NCI-H524 treated with DMSO at 0.1 percent for 48 hours (cell line): ENCODE measurements at places on chromosomes 4 and X.

GRCh38 chr4:164169591-164169990 lies 584.3 kb upstream of the SMIM31 start:
- no peak for DNase-seq

- DNase-seq, result peak; percentile 83
Observed at GRCh38 chrX:10622197-10622596, 1.8 kb upstream of the MID1 start.

GRCh38 chrX:68685685-68686084 lies 38.2 kb downstream of the STARD8 start:
- DNase-seq, result no peak

GRCh38 chr4:170162416-170162815 lies 72.7 kb upstream of the AADAT start:
- DNase-seq, result no peak

GRCh38 chrX:24494647-24495075 lies 29.6 kb downstream of the PDK3 start:
- no peak for DNase-seq

GRCh38 chr4:48651914-48652313 lies 128.2 kb downstream of the FRYL start:
- DNase-seq, result no peak

DNA sequence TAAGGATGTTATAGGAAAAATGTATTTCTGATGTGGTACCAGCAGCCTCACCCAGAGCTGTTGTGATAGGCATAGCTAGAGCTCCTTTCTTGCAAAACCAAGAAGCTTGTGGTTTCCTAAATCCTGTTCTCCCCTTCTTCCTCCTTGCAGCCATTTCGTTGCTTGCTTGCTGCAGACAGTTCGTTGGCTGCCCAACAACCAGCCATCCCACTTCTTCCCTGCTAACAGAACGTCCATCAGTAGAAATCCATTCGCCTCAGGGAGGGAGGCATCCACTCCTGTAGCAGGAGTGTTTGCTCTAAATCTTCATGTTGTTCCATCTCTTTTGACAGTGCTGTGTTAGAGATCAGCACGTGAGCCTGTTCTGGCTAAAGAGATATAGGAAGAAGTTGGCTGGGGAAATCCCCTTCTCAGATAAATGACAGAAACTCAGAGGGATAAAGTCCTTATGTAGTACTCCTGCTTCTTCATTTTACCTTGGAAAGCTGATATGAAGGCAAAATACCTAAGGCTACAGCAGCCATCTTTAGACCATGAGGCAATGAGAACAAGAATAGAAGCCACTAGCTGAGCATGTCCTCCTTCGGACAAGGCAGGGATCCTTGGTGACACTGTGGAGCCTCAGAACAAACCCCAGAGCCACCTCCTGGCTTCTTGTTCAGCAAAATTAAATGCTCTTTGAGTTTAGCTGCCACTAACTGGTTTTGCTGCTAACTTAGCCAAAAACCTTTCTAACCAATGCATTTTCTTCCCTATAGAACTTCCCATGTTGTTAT lies 68.4 kb upstream of the RELL1 start:
- no peak for DNase-seq

DNA sequence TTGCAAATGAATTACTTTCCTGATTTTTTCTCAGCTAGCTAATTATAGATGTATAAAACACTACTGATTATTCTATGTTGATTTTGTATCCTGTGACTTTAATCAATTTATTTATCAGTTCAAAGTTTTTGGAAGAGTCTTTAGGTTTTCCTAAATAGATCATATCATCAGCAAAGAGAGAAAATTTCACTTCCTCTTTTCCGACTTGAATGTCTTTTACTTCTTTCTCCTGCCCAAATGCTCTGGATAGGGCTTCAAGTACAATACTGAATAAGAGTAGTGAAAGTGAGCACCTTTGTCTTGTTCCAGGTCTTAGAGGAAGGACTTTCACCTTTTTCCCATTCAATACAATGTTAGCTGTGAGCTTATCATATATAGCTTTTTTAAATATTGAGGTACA lies 417.9 kb downstream of the PDGFC start:
- no peak for DNase-seq

DNA sequence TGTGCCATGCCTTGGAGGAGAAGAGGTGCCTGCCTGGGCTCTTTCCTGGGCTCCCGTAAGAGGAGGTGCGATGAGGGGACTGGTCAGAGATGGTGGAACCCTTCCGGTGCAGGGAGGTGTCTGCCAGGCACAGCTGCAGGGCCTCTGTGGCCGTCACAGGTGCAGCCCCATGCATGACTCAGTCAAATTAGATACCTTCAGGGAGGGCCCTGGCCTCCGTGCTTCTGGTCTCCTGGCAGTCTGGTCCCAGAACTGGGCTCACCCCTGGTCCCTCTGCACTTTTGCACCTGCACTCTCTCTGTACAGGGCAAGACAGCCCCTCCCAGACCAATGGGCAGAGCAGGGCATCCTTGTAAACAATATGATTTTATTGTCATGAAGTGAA lies 49.9 kb upstream of the LRPAP1 start:
- DNase-seq, result no peak

- DNase-seq, result no peak
Observed at GRCh38 chr4:81790477-81790876, 318.8 kb upstream of the RASGEF1B start.

GRCh38 chrX:19625612-19626011 lies 110.3 kb upstream of the MAP3K15 start:
- no peak for DNase-seq

GRCh38 chrX:53088136-53088974 lies 5.6 kb upstream of the KANTR start:
- DNase-seq, result peak; percentile 42

- DNase-seq, result no peak
Observed at GRCh38 chrX:154032653-154033052, 13.0 kb upstream of the IRAK1 start.

- no peak for DNase-seq
Observed at GRCh38 chr4:128328106-128328505, 40.5 kb upstream of the PGRMC2 start.

GRCh38 chr4:101345596-101346350 lies 1.6 kb downstream of the PPP3CA start:
- peak; percentile 1 for DNase-seq

- DNase-seq, result peak; percentile 26
Observed at GRCh38 chrX:107848591-107848990, 22.9 kb downstream of the MID2 start.

- no peak for DNase-seq
Observed at GRCh38 chr4:151651496-151651895, 109.3 kb downstream of the GATB start.

GRCh38 chrX:18674417-18674787 lies 2.5 kb upstream of the RS1 start:
- no peak for DNase-seq

DNA sequence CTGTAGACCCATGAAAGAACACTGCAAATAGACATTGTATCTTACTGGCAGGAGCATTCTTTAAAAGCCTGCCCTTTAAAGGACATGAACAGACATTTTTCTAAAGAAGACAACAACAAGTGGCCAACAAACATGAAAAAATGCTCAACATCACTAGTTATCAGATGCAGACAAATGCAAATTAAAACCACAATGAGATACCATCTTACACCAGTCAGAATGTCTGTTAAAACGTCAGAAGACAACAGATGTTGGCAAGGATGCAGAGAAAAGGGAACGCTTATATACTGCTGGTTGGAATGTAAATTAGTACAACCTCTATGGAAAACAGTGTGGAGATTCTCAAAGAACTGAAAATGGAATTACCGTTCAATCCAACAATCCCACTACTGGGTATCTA lies 77.2 kb downstream of the ATP10D start:
- DNase-seq, result no peak

DNA sequence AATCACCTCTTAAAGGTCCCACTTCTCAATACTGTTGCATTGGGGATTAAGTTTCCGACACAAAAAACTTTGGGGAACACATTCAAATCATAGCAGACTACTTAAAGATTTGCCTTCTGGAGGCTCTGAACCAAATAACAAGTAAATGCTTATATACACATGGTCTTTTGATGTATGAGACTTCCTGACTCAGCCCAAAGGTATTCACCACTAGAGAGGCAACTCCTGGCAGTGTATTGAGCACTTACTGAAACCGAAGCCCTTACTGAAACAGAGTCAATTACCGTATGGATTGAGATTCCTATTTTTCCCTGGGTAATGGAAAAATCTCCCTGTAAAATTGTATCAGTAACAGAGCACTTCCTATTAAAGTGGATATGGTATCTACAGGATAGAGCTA lies 45.4 kb downstream of the ZCCHC13 start:
- DNase-seq, result no peak

DNA sequence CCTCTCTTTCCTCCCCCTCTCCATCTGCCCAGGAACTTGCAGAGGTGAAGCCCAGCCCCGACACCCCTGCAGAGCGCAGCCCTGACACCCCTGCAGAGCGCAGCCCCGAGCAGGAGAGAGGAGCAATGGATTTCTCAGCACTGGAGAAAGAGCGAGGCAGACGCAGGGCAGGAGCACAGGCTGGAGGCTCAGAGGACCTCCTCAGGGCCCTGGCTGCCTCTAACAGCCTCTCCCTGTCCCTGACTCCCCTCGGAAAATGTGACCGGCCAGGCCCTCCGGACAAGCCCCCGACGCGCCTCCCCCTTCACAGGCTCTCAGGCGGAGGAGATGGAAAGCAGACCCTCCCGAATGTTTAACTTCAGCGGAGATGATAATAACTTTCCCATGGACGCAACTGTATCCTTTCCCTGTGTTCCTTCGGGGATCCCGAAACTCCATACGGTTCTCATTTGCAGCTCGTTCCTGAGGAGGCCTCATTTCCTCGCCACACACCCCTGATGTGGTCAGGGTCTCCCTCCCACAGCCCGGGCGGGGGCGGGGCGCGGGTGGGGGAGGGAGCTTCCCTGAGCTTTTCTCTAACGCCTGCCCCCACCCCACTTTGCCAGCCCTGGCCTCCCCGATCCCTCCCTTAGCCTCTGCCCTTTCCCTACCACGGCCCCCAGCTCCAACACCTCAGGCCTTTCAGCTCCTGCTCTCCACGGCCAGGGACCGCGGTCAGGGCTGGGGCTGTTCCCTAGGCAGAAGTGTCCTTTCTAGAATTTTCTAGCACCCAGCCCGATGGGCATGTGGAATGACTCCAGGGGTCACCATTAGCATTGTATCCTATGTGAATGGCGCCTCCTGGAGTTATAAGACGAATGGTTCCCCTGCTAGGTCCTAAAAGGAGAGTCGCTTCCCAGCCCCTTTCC lies 201.1 kb upstream of the BCOR start:
- no peak for DNase-seq

DNA sequence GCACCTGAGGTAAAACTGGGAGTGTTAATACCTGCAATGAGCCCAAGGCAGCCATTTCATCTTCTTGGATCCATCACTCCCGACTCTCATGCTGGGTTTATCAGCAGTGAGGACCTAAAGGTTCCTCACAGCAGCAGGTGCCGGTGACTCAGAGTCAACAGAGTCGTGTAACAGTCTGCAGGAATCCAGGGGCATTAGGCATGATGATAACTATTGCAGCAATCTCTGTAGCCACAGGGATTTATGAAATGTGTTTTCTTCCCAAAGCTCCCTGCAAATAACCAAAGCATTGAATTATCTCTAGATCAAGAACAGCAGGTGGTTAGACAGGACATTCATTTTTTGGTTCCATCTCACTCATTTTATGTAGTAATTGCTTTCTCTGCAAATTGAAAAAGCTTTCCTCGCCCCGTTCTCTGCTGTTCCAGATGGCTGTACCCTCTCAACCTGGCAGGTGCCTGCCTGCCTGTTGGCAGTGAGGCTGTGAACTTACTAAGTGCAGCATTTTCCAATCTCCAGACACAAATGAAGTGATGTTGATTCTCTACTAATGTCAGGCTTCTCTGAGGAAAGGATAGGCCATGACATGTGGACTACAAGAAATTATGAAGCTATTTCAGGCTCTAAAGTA lies 48.1 kb upstream of the TSPAN7 start:
- DNase-seq, result no peak

DNA sequence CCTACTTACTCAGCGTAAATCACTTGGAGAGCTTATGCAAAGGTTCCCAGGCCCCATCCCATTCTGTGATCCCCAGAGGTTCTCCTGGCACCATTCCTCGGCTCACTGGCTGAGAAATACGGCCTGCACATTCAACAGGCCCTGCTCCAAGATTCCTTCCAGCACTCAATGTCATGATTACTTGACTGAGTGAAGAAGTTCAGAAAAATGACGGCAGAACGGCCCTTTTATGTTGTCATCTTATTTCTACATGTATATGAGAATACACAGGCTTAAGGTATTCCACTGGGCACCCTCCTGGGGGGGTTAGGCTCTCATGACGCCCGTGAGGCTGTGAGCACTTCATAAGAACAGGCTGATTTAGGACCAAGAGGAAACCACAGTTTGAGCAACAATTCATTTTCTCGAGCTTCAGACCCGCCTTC lies 190.6 kb downstream of the NSUN7 start:
- no peak for DNase-seq

GRCh38 chrX:50771382-50771781 lies 42.6 kb downstream of the SHROOM4 start:
- DNase-seq, result no peak

- no peak for DNase-seq
Observed at GRCh38 chr4:1405636-1406393, 427 bp downstream of the NKX1-1 start.

- no peak for DNase-seq
Observed at GRCh38 chr4:182924497-182924896, 7.3 kb upstream of the DCTD start.

GRCh38 chr4:27089186-27089585 lies 228.5 kb downstream of the STIM2 start:
- DNase-seq, result no peak

DNA sequence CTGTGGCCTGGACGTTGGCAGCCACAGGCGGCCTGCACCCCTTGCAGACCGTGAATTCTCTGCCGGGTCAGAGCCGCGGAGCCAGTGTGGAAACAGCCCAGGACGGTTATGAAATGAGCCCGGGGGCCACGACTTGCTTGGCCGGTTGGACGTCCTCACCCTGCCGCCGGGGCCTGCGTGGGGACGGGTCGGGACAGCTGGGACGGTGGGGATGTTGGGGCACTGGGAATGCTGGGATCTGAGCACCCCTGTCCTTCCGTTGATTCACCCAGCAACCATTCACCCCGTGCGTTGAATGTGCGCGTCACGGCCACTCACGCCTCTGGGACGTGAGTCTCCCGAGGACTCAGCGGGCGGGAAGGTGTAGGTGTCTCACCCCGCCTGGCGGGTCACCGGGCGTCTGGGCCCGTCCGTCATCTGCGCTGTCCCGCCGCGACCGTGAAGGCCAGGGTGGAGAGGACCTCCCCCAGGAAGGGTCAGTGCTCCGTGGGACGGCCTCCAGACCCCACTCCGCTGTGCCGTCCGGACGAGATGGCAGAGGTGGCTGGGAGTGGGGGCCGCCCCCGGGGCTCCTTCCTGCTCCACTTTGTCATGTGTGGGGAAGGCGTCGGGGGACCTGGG lies 4.5 kb upstream of the PLCXD1 start:
- DNase-seq, result no peak

- no peak for DNase-seq
Observed at GRCh38 chr4:25795566-25796454, 67.0 kb downstream of the SEL1L3 start.

GRCh38 chrX:50813843-50814661 lies at the start of gene SHROOM4:
Gene SHROOM4 (minus strand): TSS chrX:50814194. CDS start chrX:50814018, 176 bp downstream.
- DNase-seq, result no peak
